Stimulated activated CD8-positive, alpha-beta memory T cell treated with anti-CD3 and anti-CD28 coated beads, Interleukin-12 subunit alpha, Interleukin-12 subunit beta, amount 100 ng/mL, for 1 hour (primary cell): ENCODE measurements at places on chromosomes 13 and 19.

GRCh38 chr19:49231389-49231788 is 73.8 kb downstream of the TRPM4 start:
- DNase-seq: no peak

- no peak for DNase-seq
Observed at GRCh38 chr19:33621811-33622504, at the start of gene CHST8. CHST8 (plus strand) TSS chr19:33621953; CDS start chr19:33689262, 67,309 bp downstream.

GRCh38 chr13:28037399-28037798 is 48.9 kb upstream of the URAD start:
- no peak for DNase-seq

GRCh38 chr13:112931028-112931934 is 37.7 kb upstream of the MCF2L start:
- no peak for DNase-seq

DNA sequence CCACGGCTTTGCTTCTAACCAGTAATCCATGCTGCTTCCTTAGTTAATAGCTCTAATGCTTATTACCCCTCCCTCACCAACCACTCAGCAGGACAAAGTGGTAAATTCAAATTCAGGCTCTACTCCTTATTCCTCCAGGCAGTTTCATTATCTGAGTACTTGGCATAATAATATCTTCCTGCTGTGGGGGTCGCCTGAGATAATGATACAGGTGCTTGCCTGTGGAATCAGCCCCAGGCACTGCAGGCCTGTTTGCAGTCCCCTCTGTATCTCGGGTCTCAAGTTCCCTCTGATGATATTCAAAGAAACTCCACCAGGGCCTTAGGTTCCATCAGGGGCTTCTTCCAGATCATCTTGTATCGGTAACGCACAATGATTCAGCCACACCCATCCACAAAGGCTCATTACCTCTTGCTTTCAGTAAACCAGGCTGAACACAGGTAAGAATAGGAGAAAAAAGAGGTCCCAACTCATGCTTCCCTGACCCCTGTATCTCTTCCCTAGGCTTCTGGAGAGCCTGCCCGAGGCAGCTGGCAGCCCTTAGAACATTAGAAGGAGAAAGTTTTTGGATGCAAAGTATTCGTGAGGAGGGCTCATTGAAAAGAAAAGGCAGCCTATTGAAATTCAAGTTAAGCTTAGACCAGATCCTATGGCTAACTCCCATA is 14.3 kb upstream of the FOXO1 start:
- no peak for DNase-seq

DNA sequence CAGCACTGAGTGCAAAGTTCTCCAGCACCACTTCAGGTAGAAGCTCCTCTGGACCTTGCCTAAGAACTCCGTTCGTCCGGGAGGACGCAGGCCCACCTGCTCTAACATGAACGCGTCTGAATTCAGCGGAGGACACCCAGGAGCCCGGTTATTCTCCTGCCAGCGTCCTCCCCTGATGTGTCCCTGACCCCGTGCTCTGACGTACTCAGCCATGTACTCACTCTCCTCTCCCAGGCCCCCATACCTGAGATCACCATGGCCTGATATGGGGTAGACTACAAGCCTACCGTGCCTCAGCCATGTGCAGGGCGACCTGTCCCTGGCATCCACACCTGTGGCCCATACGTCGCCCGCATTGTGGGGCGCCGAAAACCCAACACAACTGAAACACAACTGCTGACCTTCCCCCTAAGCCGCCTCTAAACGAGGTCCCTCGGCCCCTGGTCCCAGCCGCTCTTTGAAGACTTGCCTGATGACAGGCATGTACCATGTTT is 744 bp upstream of the ZNF584 start:
- DNase-seq: no peak

DNA sequence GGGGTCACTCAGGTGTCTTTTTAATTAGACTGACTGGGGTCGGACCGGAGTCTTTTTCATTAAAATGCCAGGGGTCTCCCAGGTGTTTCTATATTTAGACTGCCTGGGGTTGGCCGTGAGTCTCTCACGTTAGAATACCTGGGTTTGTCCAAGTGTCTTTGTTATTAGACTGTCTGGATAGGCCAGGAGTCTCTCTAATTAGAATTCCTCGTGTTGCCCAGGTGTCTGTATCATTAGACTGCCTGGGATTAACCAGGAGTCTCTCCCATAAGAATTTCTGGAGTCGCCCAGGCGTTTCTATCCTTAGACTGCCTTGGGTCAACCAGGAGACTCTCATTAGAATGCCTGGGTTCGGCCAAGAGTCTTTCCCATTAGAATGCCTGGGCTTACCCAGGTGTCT is 1445.7 kb downstream of the UQCRFS1 start:
- no peak for DNase-seq

DNA sequence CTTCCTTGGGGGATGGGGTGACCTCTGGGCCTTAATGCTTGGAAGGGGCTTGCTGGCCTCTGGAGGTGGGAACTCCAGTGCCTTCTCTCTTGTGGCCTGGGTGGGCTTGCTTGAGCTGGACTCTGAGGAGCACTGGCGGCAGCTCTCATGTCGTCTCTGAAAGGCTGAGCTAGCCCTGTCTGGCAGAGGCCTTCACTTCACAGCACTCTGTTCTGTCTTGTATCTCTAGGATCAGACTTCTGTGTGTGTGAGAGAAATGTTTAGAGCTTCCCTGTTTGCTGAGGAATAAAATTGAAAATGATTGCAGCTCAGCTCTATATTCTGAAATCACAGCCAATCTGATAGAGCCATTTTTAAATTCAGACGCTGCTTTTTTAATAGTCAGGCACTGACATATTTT is 185.3 kb downstream of the KCNRG start:
- DNase-seq: no peak

- no peak for DNase-seq
Observed at GRCh38 chr19:14632286-14632685, 42.4 kb downstream of the ADGRE3 start.

DNA sequence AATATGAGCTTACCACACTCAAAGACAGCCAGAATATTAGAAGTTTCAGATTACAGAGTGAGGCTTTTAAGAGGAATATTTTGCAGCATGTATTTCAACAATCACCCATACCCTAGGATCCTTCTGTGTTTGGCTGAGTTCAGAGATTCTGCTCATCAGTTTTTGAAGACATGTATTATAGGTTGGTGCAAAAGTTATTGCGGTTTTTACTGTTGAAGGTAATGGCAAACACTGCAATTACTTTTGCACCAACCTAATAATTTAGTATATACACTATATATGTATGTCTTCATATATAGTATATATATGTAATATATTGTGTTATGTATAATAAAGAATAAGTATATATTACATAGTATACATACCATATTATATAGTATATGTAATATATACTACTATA is 435.1 kb downstream of the IRS2 start:
- DNase-seq: no peak

- DNase-seq: no peak
Observed at GRCh38 chr13:32165796-32166195, 134.2 kb downstream of the FRY start.

DNA sequence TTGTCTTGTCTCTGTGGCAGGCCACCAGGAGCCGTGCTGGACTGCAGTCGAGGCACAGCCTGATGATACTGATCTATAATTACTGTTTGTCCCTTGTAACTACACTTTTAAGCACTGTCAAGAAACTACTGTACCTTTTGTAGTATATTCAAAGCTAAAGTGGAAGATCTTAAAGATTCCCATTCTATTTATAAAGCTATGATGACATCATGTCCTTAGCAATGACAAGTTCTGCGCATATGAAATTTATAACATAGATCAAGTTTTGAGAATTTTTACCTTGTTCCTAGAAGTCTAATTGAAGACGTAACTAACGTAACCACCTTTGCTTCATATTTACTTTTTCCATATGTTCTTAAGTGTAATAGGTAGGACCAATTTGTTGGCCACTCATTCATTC is 56.8 kb upstream of the LATS2 start:
- DNase-seq: no peak

DNA sequence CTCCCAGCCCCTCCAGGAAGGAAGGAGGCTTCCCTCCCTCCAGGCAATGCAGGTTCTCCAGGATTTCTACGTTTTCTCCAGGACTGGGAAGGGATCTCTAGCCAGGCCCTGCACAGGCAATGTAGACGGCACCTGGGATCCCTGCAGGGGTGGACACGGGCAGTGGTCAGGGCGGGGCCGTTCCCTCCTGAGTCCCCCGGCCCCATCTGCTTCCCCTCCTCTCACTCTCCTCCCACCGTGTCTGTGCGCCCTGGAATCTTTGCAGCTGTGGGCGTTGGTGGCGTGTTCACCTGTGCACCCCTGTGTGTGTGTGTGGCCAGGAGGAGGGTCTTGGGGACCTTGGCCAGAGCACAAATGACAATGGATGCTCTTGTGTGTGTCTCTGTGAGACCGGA is 10.0 kb downstream of the NRTN start:
- no peak for DNase-seq

- DNase-seq: peak; percentile 63
Observed at GRCh38 chr13:31199849-31200636, at the start of gene B3GLCT. B3GLCT (plus strand) TSS chr13:31199975; CDS start chr13:31200085, 110 bp downstream.

GRCh38 chr13:95573221-95573620 is 20.7 kb downstream of the CLDN10 start:
- DNase-seq: no peak
